ENCODE measurements at places on chromosomes 4 and X. TPM values are rescaled to one million over a fixed set of nuclear protein-coding genes. Genes with fewer than 3 reads are reported as not detected.

HOPX gene
- under 0.01 TPM for total RNA-seq

ALPK1 gene
- total RNA-seq, result 25.7 TPM

MAGEA2 gene
- total RNA-seq, result not detected

ADAM29 gene
- total RNA-seq, result under 0.01 TPM

KLB gene
- total RNA-seq, result not detected

FRMPD4 gene
- 2.4 TPM for total RNA-seq

SASH3 gene
- total RNA-seq, result not detected

NSG1 gene
- 19.9 TPM for total RNA-seq

NKX6-1 gene
- total RNA-seq, result not detected

All from smooth muscle cell of bladder (primary cell).